ENCODE measurements at places on chromosomes 4 and X.

- DNase-seq = no peak
These were observed 57.0 kb downstream of the XAGE2 start for GRCh38 chrX:52425775-52426174.

DNA sequence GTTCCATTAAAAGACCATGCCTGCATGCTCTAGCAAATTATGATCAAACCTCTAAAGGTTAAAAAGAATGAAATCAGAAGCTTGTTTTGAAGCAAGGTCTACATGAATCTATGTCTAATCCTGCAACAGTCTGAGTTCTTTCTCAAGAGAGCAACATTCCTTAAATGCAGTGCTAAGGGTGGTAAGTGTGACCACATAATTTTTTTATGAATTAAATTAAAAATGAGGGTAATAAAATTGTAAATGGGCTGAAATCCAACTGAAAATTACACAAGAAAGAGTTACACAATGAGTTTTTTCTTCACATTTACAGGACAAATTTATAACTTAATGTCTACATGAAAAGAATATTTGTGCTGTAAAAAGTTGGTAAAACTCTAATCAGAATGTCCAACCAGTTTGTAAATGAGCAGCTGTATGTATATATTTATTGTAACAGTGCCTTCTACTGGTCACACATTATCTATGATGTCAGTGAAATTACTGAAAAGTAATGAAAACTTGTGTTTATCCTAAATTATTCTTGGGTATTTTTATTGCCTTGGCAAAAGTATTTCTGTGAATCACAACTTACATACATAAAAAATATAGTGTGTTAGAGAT, 336.3 kb upstream of the PITX2 start:
- DNase-seq = no peak

DNA sequence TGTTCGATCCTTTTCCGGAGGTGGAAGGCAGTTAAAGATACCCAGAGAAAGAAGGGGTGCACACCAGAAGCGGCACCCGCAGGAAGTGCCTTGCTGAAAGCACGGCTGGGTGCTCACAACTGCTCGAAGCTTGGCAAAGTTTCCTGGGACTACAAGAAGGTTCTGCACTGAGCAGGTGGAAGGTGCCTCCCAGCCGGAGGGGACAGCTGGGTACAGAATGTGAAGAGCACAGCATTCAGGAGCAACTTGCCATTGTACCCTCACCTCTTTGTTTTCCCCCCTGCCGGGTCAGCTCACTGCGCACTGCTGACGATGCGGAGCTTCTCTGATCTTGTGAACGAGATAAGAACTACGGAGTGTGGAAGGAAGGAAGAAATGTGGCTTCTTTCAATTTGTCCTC, 289.2 kb downstream of the FBXW7 start:
- no peak for DNase-seq

GRCh38 chr4:71163317-71163716, 169.9 kb downstream of the DCK start:
- no peak for DNase-seq

DNA sequence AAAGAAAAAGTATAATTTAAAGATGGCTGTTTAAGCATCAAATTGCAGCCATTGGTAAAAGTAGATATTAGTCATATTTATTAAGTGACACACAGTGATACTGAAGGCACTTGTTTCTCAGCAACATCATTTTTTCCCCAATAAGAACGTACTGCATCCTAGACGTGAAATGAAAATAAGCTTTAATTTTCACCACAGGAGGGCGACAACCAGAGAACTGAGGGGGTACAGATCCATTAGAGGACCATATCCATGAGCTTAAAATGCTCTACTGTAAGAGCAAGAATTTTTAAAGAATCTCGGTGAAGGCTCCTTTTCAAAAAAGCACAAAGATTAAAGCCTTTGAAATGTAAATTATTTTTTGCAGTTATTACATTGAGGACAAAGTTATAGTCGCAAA, 33.4 kb downstream of the FRG1 start:
- no peak for DNase-seq

- no peak for DNase-seq
These were observed 115.8 kb downstream of the THOC2 start for GRCh38 chrX:123617007-123617406.

DNA sequence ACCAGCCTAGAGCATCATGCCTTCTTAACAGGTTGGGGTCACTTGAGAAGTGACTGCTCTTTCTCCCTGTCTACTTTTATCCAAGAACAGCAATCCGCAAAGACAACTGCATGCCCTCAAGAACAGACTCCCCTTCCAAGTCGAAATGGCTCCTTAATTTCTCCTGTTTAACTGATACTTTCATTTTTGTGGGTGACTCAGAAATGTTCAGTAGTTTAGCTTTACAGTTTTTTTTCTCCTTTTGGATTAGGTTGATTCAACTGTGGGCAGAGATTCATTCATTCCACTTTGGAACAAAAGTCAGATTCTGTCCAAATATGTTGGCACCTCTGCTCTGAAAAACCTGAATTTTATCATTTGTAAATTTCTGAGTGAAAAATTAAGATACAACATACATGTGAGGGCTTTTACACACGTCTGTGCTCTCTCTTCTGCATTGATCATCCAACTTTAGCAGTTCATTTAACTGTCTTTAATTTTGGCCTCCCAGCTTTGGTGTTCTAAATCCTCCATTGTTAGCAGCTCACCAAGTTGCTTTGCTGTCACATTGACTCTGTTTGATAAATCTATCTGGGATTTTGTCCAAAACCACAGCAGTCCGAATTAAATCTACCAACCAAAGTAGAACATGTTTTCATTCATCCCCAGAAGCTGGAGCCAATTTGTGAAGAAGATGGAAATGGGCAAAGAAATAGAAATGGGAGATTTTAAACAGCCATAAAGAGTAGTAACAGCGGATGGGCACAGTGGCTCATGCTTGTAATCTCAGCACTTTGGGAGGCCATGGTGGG, 50.0 kb downstream of the HOPX start:
- no peak for DNase-seq

GRCh38 chr4:123452616-123453015, 56.0 kb downstream of the SPRY1 start:
- no peak for DNase-seq

DNA sequence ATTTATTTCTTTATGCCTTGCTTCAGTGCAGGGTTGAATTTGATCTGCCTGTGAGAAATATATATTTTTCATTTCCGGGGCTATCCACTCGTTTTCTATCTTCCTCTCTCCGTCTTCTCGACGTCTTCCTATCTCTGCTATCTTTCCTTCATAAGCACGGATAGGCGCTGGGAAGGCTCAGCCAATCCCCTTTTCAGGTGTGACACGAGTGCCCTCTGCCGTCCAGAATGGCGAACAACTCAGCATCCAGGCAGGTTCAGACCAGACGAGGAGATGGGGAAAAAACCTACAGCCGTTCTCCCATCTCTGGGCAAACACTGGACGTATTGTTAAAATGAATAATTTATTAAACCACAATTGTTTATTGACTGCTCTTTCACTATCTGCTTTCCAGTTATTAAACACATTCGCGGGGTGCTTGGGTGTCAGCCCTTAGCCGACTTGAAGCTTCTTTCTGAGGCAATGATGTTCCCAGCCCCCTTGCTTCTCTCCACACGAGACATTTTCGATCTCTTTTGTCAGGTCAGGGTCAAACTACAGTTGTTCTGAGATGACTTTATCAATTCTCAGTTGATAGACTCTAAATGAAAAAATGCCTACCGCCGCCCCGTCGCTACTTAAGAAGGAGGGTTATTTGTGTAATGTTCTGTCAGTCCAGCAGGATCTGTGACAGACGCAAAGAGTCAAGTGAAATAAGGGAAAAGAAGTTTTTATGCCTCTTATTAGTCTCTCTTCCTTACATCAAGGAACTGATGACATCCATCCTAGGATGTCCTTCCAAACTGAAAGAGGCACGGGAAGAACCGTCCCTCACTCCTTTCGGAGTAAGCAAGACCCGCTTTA, 96.3 kb upstream of the NOCT start:
- DNase-seq = peak; percentile 84

- no peak for DNase-seq
These were observed 469.9 kb downstream of the PCDH10 start for GRCh38 chr4:133618963-133619362.

- DNase-seq = no peak
These were observed 177.8 kb upstream of the IGFBP7 start for GRCh38 chr4:57287687-57288604.

DNA sequence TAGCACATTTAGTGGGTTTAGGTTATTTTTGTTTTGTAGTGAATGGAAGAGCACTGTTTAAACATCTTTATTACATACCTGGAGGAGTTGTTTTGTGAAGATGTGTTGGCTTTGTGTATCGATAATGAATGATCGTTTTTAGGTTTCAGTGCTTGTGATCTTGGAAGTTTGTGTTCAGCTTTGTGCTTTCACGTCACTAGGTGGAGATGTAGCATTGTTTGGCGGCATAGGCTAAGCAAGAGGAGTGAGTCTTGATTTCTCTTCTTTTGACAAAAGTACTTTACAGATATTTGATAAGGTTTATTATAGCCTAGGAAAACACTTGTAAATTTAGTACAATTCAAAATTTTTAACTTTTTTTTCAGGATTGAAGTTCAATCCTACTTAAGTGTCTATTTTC, 50.4 kb downstream of the PDK3 start:
- DNase-seq = no peak
